ENCODE measurements at places on chromosomes 16 and 17.

DNA sequence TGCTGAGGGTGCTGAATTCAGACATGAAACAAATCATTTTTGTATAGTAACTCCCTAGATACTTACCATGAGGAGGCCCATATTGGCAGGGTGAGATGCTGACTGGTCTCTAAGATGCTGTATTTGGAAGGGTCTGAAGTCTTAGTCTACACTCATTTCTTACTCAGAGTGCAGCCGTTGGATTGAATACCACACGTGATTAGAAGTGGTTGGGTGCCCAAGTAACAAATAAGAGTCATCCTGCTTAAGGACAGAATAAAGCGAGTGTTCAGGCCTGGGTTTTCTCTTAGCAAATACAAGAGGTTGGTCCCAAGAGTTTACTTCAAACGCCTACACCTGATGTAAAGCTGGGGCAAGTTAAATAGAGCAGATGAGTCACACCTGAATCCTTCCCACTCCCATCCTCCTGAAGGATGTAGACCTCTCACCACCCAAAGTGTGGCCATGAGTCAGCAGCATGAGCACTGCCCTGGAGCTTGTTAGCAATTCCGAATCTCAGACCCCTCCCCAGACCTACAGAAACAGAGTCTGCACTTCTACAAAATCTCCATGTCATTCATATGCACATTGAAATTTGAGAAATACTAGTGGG is 284.6 kb upstream of the CDH5 start:
- DNase-seq = no peak

GRCh38 chr17:6574687-6575595 is 18.6 kb upstream of the PITPNM3 start:
- DNase-seq = no peak

DNA sequence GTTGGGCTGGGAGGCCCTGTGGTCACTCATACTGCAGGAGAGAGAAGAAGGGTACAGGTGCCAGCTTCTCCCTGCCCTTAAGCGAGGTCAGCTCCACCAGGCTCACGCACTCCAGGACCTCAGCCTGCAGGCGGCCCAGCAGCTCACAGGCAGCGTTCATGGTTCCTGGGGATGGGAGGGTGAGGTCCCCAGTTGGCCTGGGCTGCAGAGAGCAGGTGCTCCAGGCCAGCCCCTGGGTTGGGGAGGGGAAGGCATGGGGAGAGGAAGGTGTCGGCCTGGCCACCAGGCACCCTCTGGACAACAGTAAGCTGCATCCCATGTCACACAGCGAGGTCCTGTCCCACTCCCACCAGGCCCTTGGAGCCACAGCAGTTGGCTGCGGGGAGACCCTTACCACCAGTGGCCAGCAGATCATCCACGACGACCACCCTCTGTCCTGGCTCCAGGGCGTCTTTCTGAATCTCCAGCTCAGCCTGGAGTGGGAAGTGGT is 2.0 kb downstream of the APRT start:
- no peak for DNase-seq

GRCh38 chr17:39591958-39592954 is 15.5 kb downstream of the NEUROD2 start:
- DNase-seq = peak; percentile 31

- no peak for DNase-seq
Measured at GRCh38 chr17:66755101-66755943, 79.6 kb upstream of the CACNG5 start.

GRCh38 chr17:31310260-31310659 is 3.6 kb downstream of the EVI2B start:
- no peak for DNase-seq

GRCh38 chr17:13735861-13736260 is 134.1 kb upstream of the HS3ST3A1 start:
- DNase-seq = no peak

DNA sequence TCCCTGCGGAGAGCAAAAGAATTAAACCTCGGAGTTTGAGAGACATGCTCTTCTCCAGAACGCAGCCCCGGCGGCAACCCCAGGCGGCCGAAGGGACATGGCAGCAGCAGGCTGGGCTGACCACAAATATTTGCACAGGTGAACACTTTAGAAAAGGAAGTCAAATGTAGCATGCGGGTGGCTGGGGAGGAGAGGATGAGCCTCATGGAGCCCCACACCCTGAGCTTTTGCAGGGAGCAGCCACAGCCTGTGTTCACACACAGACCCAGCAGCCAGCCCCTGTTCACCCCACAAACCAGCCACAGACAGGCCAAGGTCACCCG is 17.8 kb downstream of the HS3ST6 start:
- no peak for DNase-seq

- DNase-seq = peak; percentile 37
Measured at GRCh38 chr16:11977376-11978041, 975 bp downstream of the SNX29 start.

DNA sequence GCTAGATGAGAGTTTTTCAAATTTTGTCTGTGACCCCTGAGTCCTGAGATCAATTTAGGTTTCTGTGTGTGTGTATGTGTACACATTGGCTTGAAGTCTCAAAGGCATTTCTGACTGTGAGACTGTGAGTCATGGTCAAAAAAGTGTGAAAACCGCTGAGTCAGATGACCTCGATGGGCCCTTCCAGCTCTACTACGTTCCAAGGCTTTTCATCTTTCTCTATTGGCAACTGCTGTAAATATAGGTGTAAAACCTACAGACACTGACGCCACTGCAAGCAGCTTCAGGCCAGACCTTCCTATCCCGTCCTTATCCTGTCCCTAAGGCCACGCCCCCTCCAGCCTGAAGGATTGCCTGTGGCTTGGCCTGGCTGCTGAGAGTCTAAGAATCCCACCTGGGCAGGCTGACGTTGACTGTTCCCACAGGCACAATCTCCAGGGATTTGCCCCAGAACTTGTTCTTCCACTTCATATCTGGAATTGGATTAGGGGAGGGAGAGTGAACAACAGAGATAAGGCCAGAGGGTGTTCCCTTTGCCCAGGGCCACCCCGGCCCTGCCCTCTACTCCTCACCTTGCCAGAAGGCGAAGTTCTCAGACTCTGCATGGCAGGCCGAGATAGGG is 11.3 kb downstream of the OSBPL7 start:
- DNase-seq = peak; percentile 53

DNA sequence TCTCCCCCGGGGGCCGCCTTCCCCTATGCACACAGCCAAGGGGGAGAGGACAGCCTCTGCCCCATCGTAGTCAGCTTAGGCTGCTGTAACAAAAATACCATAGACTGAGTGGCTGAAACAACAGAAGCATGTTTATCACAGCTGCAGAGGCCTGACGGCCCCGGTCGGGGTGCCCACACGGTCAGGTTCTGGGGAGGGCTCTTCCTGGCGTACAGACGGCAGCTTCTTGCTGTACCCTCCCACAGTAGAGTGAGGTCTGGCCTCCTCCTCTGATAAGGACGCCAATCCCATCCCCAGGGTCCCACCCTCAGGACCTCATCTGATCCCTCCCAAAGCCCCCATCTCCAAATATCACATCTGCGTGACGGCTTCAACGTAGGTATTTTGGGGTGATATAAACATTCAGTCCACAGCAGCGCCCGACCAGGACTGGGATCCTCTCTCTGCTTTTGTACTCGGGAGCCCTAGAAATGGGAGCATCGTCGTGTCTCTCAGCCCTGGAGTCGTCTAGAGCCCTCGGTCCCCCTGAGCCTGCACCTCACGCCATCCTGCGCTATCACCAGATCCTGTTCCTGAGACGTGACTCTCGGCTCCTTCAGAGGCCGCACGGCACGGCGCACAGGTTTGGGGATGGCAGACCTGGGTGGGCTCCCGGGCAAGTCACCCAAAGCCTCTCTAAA is 67.8 kb downstream of the RPH3AL start:
- no peak for DNase-seq

GRCh38 chr16:13171313-13171712 is 269.9 kb downstream of the SHISA9 start:
- no peak for DNase-seq

DNA sequence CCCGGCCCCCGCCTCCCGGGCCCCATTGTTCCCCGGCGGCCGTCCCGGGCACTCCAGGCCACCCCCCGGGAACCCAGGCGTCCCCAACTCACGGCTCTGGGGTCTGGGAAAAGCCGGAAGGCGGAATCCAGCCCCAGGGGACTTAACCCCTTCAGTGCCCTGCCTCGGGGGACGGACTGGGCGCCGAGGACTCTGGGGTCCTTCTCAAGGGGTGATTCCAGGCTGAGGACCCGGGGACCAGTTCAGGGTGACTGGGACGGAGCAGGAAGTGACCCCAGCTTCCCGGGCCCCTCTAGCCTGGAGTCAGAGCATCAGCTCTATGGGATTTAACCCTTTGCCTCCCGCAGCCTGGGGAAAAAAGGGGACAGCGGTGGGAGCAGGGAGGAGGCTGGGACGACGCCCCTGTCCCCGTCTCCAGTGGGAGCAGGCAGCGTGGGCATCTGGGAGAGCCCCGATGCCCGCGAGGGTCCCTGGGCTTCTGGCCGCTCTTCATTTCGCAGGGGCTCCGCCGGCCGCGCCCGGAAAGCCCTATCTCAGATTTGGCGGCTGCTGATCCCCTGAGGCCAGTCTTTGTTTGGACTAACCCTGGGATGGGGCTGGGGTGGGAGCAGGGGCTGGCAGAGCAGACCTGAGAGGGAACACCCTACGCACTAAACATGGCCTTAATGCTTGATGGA is at the start of gene ZNF629:
ZNF629 (minus strand) TSS at position 270 of the 677 bp plus-strand sequence. CDS start 2,723 bp downstream, outside the sequence.
- peak; percentile 50 for DNase-seq

DNA sequence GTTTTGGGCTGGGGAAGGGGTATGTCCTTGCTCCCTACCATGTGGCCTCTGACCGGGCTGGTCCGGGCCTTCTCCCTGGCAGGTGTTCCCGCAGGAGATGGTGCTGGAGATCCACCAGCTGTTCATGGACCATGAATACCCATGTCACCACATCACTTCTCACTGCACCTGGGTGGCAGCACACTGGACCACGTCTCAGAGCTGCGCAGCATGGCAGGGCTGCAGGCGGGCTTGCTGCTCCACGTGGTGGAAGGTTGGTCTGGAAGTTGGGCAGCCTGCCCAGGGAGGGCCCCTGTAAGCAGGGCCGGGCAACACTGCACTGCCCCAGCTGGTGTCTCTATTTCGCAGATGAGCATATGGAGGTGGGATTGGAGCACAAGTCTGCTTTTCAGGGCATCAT is 169.5 kb upstream of the ZNF267 start:
- no peak for DNase-seq

DNA sequence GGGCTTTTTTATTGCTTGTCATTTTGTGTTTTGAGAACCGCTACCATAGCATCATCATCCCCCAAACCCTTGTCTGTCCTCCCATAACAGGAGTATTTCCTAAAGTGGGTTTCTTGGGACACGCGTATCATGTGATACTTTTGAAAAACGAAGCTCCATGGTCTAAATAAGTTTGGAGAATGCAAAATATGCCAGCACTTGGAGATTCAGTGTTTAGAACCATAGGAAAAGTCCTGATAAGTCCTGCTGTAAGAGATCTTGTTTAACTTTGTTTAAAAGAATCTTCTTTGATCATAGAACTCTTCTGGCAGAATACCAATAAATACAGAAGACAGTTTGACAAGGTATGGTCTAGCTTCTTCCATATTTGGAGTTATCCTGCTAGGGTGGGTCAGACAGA is 59.3 kb downstream of the NKD1 start:
- DNase-seq = no peak

DNA sequence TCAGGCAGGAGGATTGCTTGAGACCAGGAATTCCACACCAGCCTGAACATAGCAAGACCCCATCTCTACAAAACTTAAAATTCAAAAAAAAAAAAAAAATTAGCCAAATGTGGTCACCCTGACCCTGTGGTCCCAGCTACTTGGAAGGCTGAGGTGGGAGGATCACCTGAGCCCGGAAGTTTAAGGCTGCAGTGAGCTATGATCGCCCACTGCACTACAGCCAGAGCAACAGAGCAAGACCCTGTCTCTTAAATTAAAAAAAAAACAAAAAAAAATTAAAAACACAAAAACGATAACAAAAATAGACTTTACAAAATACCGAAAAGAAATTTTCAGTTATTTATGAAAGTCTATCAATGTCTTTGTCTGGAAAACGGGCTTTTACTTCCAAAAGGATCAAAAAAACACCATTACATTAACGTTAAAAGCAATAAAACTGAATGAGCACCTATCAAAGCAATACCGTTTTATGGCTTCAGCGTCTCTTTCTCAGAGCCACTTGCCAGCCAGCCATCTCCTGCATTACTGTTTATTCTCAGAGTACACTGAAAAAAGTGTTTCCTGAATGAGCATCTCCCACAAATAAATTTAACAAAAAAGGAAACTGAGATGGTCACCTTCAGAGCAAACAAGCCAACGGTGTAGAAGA is 6.1 kb downstream of the USP7 start:
- DNase-seq = no peak

- DNase-seq = no peak
Measured at GRCh38 chr17:37384560-37385149, 8.9 kb downstream of the C17orf78 start.

- DNase-seq = no peak
Measured at GRCh38 chr17:80931421-80932265, 60.0 kb upstream of the CHMP6 start.

- no peak for DNase-seq
Measured at GRCh38 chr16:84794626-84795025, 25.2 kb upstream of the CRISPLD2 start.

DNA sequence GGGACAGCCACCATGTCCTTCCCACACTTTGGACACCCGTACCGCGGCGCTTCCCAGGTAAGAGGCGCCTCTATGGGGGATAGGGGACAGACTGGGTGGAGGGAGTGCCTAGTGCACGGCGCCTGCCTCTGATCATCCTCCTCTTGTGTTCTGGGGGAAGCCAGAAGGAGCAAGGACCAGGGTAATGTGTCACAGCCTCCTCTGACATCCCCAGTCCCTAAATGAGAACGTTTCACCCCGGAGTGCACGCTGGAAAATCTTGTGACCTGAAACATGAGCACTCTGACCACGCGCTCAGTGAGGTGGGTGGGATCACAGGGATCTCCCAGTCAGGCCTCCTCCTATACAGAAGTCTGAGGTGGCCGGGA is 1.1 kb downstream of the IRX6 start:
- peak; percentile 80 for DNase-seq

DNA sequence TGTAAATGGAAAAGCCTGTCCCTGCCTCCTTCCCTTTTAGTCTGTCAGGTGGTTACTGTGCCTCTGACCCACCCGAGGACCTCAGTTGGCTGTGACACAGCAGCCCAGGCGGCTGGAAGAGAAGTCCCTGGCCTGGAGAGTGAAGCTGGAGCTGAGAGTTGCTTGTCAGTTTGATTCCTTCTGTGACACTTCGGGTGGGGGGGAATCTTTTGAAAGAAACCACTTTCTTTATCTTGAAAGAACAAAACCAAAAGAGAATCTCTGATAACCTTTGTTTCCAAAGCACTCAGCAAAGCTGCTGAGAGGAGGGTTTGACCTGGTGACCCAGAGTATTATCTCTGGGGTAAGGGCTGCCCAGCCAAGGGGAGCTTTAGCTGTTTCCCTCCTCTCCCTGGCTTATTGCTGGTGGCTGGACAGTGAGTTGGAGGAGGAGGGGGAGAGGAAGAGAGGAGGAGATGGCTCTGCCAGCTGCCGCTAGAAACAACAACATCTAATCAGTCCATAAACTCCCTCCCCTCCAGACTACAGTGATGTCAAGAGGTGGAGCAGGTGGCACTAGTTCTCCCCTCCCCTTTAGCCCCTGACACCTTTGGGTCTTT is 34.0 kb downstream of the YPEL2 start:
- no peak for DNase-seq

DNA sequence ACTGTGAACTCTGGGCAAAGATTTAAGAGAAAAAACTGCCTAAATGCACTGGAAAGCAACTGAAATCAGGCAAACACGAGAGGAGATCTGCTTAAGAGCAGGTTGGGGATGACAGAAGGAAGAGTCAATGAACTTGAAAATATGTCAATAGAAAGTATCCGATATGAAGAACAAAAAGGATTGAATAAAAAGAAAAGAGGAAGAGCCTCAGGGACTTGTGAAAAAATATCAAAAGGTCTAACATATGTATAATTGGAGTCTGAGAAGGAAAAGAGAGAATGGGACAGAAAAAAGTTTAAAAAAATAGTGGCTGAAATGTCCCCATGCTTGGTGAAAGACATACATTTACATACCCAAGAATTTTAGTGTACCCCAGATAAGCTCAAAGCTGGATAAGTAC is 195.5 kb downstream of the COPRS start:
- no peak for DNase-seq

Measured in SK-MEL-5 (cell line).